Stimulated activated CD8-positive, alpha-beta memory T cell treated with anti-CD3 and anti-CD28 coated beads, Interleukin-4, amount 100 ng/mL, for 24 hours (primary cell): ENCODE measurements at places on chromosomes 4 and X.

DNA sequence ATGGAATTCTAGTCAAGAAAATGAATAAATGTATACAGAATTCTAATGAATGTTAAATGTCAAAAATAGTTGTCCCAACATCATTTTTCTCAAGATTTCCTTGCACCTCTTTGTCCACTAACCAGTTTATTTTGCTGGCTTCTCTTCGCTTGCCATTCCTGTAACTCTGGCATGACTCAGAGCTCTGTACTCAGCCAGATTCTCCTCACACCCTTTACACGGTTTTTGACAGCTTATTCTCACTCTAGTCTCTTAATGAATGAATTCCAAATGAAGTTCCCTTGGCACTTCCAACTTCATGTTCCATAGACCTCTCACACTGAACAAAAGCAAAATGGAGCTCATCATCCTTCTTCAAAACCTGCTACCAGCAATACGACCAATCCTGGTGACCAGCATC, 419.3 kb upstream of the SLIT2 start:
- DNase-seq, result no peak

- no peak for DNase-seq
Observed at GRCh38 chr4:26061248-26061986, 147.4 kb downstream of the SMIM20 start.

DNA sequence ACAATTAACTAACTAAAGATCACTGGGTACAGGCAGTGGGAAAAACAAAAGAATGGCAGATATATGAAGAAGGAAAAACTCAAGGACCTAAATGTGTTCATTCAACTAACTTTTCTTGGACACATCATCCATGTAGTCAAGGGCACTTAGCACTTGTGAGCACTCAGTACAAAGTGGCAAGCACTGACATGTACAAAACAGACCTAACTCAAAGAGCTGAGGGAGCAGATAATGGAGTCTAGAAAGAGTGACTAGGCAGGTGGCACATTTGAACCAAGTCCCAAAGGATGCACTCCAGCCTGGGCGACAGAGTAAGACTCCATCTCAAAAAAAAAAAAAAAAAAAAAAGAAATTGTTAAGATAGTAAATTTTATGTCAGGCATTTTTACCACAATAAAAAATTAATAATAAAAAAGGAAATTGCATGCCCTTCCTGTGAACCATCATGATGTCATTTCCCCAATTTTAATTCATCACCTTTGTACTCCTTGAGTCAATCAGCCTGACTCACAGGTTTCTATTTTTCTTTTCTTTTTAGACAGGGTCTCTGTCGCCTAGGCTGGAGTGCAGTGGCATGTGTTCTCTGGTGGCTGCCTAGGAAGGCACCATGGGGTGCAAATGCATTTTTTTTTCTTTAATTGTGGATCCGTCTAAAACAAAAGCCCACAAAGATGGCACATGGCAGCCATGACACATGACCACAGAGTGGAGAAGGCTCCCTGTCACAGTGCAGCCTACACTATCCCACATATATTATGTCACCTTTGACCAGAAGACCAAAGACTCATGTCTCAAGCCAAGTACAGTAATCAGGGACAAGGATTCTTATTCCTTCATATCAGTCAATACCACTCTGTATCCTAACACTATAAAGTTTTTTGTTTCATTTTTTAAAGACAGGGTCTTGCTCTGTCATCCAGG, 91.9 kb downstream of the CHST7 start:
- no peak for DNase-seq

DNA sequence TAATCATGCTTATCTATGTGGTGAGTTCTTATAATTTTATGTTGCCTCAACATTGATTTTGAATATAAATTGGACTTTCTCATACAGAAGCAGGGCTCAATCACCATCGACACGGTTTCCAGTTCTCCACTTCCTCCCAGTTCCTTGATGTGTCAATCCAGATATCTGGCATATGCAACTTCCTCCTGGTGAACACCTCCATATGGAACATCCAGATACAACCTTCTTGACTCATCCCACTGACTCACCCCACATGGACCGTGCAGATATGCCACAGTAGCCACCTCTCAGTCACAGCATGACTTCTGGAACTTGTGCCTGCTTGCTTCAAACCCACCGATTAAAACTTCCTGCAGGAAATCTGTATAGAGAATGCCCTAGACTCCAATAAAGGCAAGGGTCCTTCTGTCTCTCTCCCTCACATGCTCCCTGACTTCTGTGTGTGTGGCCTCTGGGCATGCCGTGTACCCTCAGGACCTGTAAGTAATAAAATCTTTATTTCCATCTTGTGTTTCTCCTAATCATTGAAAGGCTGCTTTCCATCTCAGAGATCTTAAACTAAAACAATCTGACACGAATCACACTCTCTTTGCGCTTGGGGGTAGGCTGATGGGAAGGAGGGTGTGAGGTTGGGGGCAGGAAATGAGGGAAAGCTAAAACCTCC, 67.0 kb downstream of the HTRA3 start:
- DNase-seq, result no peak

- DNase-seq, result no peak
Observed at GRCh38 chr4:155639704-155640523, 26.7 kb upstream of the GUCY1A1 start.

DNA sequence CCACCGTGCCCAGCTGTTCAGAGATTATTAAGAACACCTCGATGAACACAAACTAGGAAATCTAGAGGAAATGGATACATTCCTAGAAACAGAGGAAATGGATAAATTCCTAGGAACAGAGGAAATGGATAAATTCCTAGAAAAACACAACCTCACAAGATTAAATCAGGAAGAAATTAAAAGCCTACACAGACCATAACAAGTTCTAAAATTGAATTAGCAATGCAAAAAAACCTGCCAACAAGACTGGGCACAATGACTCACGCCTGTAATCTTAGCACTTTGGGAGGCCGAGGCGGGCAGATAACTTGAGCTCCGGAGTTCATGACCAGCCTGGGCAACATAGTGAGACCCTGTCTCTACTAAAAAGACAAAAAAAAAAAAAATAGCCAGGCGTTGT, 13.1 kb upstream of the IDS start:
- no peak for DNase-seq

DNA sequence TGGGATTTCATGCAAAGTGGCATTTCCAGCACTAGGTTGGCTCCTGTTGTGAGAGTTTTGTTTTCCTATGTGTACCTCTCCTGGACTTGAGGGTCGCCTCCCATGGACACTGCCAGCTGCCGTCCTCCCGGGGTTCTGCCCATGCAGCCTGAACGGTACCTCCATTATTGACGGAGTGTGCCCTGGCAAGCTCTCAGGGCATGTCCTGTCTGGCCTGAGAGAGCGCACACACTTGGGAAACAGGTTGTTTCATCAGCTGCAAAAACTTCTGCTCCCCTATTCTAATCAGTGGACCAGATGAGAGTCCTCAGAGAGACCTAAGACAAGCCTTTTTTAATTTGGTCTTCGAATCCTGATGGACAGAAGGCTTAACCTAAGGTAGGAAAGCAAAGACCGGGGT, 56.6 kb upstream of the HOPX start:
- no peak for DNase-seq

DNA sequence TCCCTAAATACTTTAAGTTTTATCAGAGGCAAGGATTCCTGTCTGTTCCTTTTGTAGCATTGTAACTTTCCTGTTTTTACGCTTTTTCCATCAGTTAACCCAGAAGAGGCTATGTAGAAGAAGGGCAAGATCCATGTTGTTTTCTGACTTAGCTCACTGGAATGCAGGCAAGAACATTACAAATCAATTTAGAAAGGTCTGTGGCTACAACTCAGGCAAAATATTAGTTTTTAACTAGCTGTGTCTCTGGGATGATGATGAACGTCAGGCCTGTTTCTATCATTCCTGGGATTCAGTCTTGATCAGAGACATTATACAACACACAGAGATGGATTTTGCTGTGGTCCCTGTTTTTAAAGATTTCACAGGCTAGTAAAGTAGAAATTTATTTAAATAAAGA, 813.0 kb upstream of the POU3F4 start:
- no peak for DNase-seq

GRCh38 chr4:122219356-122219755, 67.2 kb downstream of the BLTP1 start:
- no peak for DNase-seq

GRCh38 chr4:25666031-25666630, 10.5 kb downstream of the SLC34A2 start:
- no peak for DNase-seq

DNA sequence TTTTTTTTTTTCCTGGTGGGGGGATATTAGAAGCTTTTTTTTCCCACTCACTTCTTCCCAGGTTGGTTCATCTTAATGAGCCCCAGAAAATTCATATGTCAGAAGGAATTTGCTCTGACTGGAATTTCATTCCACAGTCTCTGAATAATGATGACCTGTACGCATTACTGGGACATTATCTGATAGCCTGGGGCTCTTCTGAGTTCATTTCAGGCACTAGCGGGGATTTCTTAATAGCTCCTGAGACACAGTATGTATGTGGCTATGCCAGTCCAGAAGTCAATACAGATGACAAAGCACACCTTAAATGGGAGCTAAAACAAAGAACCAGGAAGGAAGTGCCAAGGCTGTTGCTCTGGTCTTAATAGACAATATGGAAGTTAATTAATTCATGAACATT, 295.2 kb upstream of the IGFBP7 start:
- DNase-seq, result no peak

DNA sequence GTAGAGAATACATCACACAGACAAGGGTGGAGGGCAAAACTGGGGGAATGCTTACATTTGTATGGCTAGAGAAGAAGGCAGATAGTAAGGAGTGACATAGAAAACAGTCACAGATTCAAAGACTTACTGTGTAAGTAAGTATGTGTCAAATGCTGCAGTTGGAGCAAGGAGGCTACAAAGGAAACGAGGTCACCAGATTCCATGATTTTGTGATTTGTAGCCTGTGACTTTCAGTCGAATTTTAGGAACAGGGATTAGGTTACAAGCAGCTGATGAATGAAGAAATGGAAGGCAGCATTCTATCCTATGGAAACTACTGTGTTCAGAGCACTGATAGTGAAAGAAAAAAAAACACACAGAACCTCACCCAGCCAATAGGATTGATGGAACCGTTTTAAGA, 407.9 kb downstream of the IL15 start:
- no peak for DNase-seq

GRCh38 chr4:185317880-185318279, 77.8 kb downstream of the LRP2BP start:
- DNase-seq, result no peak

DNA sequence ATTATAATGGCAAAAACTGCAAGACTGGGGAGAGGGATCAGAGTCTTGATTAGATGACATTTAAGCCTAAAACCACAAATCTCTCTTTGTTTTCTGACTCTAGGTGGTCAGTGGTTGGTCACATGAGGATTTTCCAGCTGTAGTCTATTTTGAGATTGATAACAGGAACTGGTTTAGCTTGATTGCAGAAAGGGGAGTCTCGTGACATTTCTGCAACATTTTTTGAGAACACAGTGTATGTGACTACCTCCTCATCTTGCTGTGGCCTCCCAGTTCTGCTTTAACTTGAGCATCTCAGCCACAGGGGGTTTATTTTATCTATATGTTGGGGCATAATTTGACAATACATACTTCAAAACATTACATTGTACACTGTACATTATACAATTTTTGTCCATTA, 726.4 kb upstream of the MAGEB2 start:
- DNase-seq, result no peak

DNA sequence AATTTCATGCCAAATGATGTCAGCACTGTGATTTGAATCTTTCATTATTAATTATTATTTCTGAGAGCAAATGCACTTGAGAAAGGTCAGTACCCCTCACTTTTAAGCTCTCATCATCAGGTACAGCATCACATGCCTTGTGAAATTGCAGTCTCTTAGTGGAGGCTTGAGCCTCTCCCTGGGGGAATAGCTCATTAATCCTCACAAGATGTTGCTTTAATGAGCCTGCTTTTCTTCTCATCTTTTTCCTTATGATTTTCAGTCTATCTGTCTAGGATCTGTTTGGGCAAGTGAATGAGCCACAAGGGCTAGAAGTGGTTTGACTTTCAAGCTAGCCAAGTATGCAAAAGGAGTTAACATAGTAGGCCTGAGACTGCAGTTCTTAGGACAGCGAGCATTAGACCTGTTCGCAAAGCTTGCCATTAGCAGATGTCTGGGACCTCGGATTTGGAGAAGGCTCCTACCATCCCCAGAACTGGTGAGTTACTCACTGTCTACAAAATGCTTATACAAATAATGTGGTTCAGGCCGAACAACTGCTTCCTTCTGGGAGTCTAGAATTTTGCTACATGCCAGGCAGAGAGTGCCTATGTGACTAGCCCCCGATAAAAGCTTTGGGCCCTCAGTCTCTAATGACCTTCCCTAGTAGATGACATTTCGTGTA, 174.5 kb downstream of the IL15 start:
- no peak for DNase-seq

DNA sequence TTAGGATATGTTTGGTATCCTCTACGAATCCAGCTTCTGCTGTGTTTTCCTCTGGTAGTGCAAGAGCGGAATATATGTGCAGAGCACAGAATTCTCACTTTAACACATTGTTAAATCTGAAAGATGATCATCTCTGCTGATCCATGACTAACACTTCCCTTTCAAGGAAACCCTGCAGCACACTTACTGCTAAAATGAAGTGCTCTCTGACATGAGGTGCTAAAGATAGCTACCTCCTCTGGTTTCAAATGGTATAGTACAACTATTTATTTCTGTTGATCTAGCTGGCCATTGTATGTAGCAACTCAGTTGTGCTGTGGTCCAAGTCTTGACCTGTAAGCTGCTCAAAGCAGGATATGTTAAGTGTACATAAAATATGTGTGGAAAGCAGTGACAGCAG, 162.4 kb upstream of the FMR1 start:
- DNase-seq, result no peak
